ENCODE measurements at places on chromosomes 1 and 21.

GRCh38 chr1:115911294-115911693 is 65.0 kb upstream of the SLC22A15 start:
- no peak for DNase-seq

DNA sequence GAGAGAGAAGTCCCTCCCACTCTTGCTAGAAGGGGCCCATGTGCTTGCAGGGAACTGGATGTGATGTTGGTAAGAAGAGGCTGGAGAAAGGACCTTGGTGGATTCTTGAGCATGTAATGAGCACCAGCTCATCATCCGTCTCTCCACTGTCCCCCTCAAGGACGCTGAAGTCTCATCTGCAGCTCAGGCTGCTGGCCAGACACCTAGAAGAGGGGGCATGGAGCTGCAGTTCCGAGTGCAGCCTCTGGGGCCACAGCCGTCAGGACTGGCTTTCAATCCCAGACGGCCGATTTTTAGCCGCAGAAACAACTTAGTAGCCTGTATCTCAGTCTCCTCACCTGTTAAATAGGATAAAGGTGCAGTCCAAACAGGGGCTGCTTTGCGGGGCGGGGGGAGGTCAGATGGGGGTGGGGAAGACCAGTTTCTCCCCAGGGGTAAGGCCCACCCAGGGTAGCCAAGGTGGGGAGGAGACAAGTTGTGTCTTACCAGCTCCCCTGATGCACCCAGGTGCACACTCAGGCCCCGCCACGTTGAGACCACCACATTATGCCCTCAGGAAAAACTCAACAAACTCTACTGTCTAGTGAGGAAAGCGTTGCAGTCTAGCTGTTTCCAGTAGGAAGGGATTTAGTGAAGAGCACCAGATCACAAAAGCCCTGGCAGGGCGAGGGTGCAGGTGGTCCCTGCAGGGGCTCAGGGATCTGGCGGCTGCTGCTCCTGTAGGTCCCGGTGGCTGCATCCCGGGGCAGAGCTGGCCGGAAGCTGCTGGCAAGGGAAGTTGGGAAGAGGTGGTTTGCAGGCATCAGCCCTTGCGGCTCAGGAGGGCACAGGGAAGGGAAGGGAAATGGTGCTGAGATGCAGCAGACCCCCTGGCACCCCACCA is 29.5 kb downstream of the LDLRAP1 start:
- no peak for DNase-seq

GRCh38 chr1:89280766-89281165 is 8.1 kb upstream of the GBP5 start:
- no peak for DNase-seq

DNA sequence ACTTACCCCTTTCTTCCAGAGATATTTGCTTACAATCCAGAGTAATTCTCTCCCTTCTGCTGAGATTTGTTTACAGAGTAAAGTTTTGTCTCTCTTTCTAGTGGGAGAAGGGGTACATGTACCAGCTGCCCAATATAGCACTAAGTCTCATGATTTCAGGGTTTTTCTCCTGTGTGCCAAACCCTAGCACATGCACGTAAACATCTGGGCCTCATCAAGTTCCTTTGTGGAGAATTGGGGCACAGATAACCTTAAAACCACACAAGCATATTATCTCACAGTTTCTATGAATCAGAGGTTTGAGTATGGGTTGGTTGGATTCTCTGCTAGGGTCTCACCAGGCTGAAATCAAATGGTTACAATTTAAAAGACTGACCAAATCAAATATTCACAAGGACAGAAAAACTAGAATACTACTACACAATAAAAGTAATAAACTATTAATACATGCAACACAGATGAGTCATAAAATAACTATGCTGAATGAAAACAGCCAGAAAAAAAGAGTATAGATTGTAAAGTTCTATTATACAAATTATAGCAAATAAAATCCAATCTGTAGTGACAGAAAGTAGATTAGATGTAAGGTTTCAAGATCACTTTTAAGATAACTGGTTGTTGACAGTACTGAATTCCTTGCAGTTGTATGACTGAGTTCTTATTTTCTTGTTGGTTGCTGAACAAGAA is 347.4 kb upstream of the PTBP2 start:
- no peak for DNase-seq

- DNase-seq: no peak
Measured at GRCh38 chr21:25649146-25649545, 10.1 kb downstream of the JAM2 start.

GRCh38 chr1:203189951-203190352 is 3.4 kb upstream of the CHI3L1 start:
- no peak for DNase-seq

GRCh38 chr1:30799233-30799511 is 41.6 kb upstream of the LAPTM5 start:
- no peak for DNase-seq

DNA sequence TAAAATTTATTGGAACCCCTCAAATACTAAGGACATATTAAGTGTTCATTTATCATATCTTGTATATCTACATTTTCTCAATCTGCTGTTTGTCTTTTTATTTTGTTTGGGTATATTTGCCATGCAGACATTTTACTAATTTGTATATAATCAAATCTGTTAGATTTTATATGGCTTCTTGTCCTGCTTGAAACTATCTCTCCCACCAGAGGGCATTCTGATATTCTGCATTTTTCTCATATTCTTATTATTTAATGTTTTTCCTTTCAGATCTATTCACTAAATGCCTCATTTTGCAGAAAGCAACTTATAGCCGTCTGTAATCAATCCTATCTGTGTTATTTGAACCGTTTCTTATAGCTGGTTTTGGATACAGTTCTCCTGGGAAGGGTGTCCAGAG is 745.5 kb downstream of the LRRIQ3 start:
- DNase-seq: no peak

- no peak for DNase-seq
Measured at GRCh38 chr1:153430561-153430960, 14.2 kb downstream of the S100A7A start.

- DNase-seq: no peak
Measured at GRCh38 chr1:37073854-37074379, 39.6 kb upstream of the GRIK3 start.

GRCh38 chr1:87169263-87169910 is 159.3 kb upstream of the LMO4 start:
- no peak for DNase-seq

GRCh38 chr1:156444407-156445001 is 56.1 kb downstream of the MEF2D start:
- DNase-seq: no peak

DNA sequence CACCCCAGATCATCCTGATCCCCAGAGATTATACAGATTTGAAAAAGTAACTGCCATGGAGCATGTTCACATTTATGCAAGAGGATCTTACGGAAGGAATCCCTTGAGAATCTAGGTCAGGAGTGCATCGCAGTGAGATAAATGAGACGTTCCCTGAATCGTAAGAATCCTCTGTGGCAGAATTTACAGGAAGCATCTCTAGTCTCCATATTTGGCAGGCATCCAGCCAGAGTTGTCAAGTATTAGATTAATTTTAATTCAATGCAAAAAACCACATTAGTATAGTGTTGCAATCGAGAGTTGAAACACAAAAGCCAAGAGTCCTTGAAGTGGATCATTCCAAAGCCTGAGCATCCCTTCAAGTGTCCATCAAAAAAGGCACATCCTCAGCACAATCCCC is 100.8 kb downstream of the RRAGC start:
- DNase-seq: no peak

GRCh38 chr1:15410884-15411245 is 1.2 kb downstream of the EFHD2 start:
- no peak for DNase-seq

- no peak for DNase-seq
Measured at GRCh38 chr1:92662048-92662447, 122.9 kb downstream of the EVI5 start.

GRCh38 chr1:57963581-57963980 is 539.7 kb upstream of the DAB1 start:
- DNase-seq: no peak

DNA sequence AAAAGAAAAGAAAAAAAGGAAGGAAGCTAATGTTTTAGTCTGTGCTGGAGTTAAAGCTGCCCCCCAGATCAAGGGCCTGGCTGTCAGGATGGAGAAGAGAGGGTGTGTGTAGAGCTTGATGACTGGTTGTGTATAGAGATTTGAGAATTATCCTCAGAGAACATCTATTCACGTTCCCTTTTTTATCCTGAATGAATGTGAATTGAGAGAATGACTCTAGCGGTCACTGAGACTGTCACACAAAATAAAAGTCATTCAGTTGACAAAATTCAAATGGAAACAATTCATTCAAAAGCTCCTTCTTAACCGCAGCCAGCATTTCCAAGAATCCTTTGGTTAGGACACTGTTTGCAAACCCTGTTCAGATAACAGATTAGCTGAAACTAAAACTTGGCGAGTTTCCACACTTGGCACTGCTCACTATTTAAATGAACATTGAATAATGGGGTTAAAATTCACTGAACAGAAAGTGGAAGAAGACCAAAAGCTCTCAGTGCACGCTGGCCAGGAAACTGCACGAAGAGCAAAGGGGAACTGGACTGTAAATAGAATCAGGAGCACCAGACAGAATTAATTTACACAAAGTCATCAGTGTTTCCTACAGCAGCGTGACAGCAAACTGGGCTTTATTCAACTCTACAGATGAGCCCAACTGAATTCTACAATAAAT is 13.6 kb upstream of the FAM89A start:
- DNase-seq: peak; percentile 3

DNA sequence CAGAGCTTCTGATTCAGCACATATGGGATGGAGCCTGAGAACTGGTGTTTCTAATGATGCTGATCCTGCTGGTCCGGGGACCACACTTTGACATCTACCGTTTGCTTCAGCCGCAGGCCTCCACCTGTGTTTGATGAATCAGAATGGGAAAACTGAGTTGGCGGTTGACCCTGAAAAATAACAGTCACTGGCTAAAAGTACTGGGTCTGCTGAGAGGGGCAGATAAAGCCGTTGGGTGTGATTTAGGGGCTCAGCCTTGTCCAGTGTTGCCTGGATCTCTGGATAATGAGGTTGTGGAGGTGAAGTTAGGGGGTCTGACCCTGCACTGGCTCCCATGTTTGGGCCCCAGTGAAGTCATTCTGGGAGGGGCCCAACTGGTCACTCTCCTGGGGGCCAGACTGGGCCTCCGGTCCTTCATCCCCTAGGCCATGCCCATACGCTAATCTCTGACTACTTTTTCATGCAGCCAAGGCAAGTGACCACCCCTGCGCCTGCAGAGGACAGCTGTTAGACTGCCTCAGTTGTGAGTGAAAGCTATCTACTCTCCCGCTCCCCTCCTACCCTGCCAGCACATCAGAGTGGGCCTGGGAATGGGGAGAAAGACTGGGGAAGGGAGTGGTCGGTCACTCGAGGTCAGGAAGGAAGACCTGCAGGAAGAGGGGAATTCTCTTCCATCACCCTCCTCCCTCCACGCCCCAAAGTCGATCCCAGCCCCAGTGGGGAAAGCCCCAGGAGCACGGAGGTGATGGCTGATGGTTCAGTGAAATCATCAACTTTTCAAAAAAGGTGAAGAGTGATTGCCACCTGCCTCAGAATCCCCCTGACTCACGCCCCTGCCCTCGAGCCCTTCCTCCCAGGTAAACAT is 27.7 kb downstream of the VASH2 start:
- no peak for DNase-seq

DNA sequence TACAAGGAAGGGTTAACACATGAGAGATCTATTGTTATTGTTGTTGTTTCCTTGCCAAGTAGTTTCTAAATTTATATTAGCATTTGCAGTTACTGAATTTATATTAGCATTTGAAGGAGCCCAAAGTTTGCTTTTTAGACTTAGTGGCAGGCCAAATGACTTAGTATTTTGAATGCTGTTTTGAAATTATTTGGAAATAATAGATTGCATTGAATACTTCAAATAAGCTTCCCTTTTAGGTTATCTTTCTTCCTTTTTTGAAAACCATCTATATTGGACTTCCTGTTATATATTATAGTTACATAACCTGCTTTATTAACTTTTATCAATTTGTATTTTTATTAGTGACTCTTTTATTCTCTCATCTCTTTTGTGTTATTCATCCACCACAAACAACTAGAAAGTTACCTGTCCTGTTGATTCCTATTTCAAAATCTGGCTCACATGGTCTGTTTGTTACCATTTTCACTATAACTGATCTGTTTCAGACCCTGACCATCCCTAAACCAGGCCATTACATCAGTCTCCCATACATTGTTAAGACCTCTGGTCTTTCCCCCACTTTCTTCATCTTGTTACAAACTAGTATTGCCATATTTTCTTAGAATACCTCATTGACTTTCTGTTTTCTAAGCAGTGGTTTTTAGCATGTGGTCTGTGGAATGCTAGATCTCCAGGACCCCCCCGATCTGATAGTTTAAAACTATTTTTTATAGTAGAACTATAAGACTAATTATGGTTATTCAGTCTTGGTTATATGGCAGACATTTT is 185.2 kb downstream of the RASAL2 start:
- no peak for DNase-seq

All from activated T-helper 1 cell treated with anti-CD3 and anti-CD28 coated beads, Interleukin-12 subunit alpha, Interleukin-12 subunit beta, Interleukin-2, Interleukin-4 antibody, amounts not matched to agents 30 ng/mL and 10 ng/mL and 1 ng/mL, durations not matched to agents 14 hours and 24 hours and 36 hours (primary cell).